CD4-positive, CD25-positive, alpha-beta regulatory T cell (primary cell): ENCODE measurements at places on chromosomes 6 and 20.

DNA sequence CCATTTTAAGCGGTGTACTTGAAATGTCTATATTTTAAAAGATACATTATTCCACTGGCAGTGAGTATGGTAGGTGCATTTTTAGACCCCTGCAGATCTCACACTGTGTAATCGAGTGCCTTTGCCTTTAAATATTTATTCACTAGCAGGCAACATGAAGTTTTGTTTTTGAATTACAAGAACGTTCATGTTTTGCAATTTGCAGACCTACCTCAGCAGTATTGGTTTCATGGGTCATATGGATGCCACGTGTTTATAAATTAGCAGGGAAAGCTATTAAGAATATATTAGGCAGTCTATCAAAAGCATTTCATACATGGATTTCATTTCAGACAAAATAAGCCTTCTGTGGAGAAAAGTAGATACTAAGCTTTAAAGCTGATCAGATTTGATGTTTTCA lies 7.2 kb downstream of the MAP3K4 start:
- DNase-seq, result no peak

GRCh38 chr6:7628909-7629308 lies 38.9 kb downstream of the SNRNP48 start:
- no peak for DNase-seq

GRCh38 chr20:7248281-7249201 lies 481.1 kb downstream of the BMP2 start:
- DNase-seq, result no peak

GRCh38 chr6:88166493-88167351 lies 575 bp upstream of the CNR1 start:
- peak; percentile 1 for DNase-seq

DNA sequence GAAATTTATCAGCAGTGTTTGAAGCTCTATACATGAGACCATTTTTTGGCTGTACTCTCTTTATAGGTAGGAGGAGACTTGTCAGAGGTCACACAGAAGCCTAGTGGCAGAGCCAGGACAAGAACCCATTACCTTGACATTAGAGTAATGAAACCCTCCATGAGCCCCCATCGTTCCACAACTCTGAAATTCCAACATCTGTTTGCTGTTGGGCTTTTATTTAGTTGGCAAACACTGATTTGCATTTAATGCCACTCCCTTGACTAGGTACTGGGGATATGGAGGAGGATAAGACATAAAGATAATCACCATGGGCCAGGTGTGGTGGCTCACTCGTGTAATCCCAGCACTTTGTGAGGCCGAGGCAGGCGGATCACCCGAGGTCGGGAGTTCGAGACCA lies 1.6 kb downstream of the GSS start:
- no peak for DNase-seq

DNA sequence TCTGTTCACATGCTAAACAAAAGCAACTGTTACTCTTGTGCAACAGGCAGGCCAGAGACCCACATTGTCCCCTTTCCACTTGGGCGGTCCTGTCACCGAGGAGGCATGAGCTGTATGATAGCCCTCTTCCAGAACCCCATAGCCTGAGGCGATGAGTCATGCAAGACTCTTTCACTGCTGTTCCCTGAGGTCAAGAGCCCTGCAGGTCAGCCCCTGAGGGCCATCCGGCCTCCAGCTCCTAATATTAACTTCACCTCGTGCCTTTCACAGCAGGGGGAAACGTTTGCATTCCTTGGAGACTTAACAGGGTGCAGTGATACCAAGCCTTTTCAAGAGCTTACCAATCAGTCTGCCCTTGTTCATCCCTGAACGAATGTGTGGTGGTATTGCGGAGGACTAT lies 253.3 kb upstream of the ECI2 start:
- DNase-seq, result no peak

DNA sequence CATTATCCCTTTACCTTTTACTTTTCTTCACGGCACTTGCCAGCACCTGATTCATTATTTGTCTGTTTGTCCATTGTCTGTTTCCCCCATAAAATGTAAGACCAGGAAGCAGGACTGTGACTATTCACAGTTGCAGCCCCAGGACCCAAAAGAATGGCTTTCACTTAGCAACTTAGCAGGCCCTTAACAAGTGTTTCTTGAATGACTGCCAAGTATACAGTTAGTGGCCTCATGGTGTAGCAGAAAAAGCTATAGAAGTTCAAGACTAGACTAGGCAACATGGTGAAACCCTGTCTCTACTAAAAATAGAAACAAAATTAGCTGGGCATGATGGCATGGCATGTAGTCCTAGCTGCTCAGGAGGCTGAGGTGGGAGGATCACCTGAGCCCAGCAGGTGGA lies 4.3 kb downstream of the SLC26A8 start:
- DNase-seq, result no peak

- DNase-seq, result no peak
These were observed 306.6 kb downstream of the FARS2 start for GRCh38 chr6:5567890-5568289.

- DNase-seq, result no peak
These were observed 7.9 kb downstream of the TGM3 start for GRCh38 chr20:2303673-2304072.

- DNase-seq, result no peak
These were observed 58.9 kb downstream of the MYH7B start for GRCh38 chr20:35014537-35014936.

- no peak for DNase-seq
These were observed 33.4 kb upstream of the MAS1L start for GRCh38 chr6:29521006-29521680.

GRCh38 chr20:4810426-4811019 lies 88.8 kb downstream of the PRND start:
- no peak for DNase-seq

GRCh38 chr6:165662749-165663376 lies at the start of gene PDE10A:
Gene PDE10A (minus strand): TSS chr6:165663241. CDS start chr6:165662811, 430 bp downstream.
- DNase-seq, result peak; percentile 2

DNA sequence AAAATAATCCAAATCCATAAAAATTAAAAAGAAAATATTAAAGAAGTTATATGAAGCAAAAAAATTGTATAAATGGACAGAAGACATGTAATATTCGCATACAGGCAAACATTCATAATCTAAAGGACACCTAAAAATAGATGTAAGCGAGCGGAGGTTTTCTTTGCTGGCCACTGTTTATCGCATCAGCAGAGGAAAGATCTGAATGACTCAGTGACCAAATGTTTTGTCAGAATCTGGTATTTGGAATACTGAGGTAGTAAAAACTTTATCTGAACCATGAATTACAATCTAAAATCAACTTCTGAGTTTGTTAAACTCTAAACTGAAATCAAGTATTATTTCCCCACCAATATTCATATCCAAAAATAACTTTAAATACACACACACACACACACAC lies 7.8 kb downstream of the TSPYL4 start:
- no peak for DNase-seq

- DNase-seq, result no peak
These were observed 61.6 kb downstream of the PLCB4 start for GRCh38 chr20:9130521-9130920.

DNA sequence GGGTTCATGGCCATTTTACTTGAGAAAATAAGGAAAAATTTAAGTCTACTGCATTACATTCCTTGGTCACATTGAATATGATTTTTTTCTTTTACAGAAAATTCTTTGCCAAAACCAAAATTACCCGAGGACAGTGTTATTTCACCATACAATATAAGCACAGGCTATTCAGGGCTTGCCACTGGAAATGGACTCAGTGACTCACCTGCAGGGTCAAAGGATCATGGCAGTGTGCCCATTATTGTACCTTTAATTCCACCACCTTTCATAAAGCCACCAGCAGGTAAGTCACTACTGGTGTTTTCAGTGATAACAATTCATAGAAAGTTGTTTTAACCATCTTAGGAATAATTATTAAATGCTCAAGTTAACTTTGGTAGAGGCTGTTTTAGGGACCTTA lies 16.2 kb downstream of the SOBP start:
- no peak for DNase-seq

GRCh38 chr6:148550569-148550968 lies 196.3 kb upstream of the UST start:
- no peak for DNase-seq

DNA sequence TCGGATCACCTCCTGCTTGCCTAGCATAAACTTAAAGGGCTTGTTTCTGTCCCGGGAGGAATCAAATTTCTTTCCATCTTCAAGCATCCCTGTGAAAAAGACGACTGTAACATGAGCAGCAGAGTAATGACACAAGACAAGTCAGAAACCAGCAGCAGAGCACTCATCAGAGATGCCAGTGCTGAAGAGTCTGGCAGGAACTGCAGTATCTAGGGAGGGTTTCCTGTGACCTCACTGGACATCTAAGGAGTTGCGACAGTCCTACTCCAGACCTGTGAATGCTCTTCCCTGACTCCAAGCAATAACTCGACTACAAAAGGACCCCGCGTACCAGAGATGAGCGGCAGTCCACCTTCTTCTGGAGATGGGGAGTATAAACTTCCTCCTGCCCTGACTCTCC lies 17.3 kb downstream of the FKBP1A start:
- no peak for DNase-seq

DNA sequence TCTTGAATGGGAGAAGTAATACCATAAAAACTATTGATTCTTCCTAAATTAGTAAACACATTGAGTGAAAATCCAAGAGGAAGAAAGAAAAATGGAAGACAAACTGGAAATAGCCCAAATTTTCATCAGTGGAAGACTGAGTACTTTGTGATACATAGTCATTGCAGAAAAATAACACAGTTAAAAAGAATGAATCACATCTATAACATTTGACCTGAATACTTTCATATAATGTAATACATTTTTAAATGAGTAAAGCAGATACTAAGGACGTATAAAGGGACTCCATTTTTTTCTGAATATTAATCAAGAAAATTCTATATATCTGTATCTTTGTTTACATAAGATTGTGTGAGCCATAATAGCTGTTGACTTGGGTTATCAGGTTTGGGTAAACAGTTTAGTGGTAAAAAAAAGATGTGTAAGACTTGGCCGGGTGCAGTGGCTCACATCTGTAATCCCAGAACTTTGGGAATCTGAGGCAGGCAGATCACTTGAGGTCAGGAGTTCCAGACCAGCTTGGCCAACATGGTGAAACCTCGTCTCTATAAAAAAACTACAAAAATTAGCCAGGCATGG lies 4.3 kb upstream of the SLC17A2 start:
- DNase-seq, result no peak

GRCh38 chr20:31875671-31876070 lies 5.2 kb downstream of the TTLL9 start:
- DNase-seq, result no peak

DNA sequence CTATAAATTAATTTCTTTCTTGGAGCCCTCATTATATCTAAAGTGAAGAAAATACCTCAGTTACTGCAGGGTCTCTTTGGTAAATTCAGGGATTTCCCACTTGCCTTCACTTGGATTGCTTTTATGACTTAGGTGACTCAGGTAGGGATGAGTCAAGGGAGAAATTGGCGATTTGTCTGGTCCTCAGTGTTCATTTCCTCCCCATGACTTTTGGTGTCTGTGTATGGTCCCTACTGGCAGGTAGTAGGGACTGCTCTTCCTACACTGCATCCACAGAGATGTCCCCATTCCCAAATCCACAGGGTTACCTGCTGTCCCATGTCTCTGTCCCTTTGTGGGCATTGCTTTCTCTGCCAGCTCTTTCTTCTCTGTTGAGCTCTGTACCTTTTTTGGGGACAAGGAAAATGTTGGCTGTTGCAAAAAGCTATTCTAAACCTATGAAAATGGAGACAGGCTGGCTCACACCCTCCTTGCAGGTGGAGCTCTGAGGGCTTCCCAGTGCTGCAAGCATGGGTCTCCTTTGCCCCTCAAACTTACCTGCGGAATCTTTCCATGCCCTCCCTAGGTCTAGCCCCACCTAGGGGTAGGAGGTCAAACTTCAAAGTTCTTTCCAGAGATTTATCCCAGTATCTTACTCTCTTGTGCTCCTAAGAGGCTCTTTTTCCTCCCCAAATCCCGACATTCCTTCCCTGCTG lies 211.9 kb downstream of the ZNF217 start:
- DNase-seq, result no peak

GRCh38 chr6:130574146-130574545 lies 208.3 kb downstream of the TMEM200A start:
- no peak for DNase-seq

GRCh38 chr6:14068133-14068532 lies 49.4 kb upstream of the CD83 start:
- no peak for DNase-seq

GRCh38 chr6:101163611-101164010 lies 229.9 kb upstream of the GRIK2 start:
- DNase-seq, result no peak

DNA sequence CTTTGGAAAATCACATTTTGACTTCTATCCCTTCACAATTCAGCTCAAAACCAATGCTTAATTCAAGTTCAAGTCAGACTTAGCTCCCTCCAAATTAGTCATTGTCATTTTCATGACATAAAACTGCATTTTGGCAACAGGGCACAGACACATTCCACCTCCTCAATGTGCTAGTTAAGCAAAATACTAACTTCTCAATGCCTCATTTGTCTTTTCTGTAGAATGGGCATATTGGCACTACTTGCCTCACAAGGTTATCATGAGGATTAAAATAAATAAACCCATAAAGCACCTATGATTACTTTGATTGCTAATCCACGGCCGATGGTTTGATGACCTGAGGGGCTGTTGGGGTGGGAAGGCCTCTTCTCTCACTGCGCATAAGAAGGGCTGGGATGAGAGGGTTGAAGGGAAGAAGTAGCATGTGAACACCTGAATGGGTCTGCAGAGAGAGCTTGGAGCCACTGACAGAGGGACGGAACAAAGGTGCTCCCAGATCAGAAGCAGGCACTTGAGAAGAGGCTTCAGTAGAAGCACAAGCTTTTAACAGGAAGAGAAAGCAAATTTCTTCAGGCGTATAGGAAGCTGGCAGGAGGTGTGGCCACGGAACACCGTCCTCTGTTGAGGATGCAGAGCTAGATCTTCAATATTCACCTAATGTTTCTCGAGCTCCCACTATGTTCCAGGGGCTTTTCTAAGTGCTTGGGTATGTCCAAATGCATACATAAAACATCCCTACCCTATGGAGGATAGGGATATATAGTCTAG lies 11.7 kb upstream of the TBC1D7 start:
- DNase-seq, result no peak

GRCh38 chr20:56400001-56400640 lies 7.7 kb downstream of the CSTF1 start:
- peak; percentile 79 for DNase-seq

DNA sequence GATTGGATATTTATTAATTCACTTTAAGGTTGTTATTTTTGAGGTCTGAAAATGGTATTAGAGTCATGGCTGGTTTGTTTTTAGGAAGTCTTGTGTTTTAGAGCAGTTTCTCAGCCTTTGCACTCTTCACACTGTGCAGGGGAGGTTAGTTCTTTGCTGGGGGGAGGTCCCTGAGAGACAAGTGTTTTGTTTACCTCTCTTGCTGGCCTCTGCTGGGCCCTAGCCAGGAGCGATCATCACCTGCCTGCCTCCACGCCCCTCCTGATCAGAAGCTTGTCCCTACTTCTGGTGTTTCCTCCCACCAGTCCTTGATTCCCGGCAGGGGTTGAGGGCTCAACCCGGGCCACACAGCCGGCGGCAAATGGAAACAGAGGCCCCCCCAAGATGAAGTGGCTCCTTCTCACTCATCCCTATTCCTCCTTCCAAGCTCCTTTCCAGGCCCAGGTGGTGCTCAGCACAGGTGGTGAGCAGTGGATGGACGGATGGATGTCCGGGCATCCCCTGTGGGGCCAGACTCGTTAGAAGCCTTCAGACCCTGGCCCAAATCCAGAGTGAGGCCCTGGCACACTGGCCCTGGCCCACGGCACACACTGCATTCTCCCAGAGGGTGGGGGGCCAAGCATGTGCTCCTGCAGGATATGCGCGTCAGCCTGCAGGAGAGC lies 51.3 kb downstream of the GRM4 start:
- DNase-seq, result no peak
